ENCODE measurements at places on chromosomes 16 and 17.
A peak's percentile ranks its signal among the peaks of the same experiment; 100 is the strongest.

DNA sequence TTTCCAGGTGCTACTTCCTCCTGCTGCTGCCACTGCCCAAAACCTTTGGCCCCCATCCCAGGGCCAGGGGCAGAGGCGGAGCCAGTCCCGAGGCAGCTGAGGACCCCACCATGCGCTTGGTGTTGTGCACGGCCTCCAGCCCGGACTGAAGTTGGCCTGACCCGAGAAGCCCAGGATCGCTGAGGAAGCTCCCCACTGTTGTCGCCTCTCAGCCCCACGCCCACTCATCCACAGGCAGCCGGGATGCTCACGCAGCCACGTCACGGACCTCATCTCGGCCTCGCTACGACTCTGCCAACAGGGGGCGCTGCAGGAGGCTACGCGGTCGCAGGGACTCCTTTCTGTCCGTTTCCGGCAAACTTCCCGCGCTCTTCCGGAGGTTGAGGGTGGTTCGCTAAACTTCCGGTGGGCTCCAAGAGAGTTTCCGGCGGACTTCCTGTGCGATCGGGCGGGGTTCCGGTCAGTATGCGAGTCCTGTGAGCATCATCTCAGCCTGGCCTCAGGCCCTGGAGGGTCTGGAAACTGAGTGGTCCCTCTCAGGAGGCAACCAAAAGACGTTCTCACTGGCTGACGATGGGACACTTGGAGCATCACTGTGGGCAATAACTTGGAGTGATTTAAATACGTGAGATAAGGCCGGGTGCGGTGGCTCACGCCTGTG lies 12.4 kb downstream of the ZG16B start:
- DNase-seq, result no peak

GRCh38 chr16:13951611-13952010 lies 31.7 kb downstream of the ERCC4 start:
- DNase-seq, result no peak

DNA sequence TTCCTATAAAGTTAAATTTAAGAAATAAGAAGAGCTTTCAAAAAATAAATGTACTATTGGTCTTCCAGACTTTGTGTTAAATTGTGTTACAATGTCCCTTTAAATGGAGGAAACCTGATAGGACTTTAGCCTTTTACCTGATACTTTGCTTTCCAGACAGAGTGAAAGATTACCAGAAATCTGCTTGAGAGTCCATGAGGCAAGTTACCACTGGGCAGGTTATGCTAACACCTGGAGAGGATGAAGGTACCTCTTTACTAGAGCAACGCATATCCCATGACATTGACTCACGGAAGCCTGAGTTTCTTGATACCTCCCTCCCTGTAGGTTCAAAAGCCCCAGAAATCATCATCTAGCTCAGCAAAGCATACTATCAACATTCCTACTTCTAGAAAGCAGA lies 143.9 kb upstream of the C17orf78 start:
- DNase-seq, result no peak

- DNase-seq, result no peak
Measured at GRCh38 chr16:55043499-55043898, 112.8 kb downstream of the IRX5 start.

DNA sequence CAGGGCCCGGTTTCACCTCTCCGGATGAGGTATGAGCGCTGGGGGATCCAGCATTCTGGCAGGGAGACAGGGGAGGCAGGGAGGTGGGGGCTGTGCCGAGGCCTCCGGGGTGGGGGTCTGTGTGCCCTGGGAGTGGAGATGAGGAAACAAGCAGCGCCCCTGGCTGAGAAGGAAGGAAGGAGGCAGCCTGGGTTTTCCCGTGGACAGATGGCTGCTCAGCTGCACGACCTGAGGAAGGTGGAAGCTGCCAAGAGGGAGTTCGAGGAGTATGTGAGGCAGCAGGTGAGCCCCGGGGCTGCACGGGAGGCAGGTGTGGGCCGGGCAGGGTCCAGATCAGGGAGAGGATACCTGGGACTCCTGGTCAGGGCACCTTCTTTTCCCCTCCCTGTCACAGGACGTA lies 4.3 kb downstream of the RNF112 start:
- DNase-seq, result no peak

GRCh38 chr16:28318042-28318744 lies 25.9 kb downstream of the SBK1 start:
- DNase-seq, result no peak

DNA sequence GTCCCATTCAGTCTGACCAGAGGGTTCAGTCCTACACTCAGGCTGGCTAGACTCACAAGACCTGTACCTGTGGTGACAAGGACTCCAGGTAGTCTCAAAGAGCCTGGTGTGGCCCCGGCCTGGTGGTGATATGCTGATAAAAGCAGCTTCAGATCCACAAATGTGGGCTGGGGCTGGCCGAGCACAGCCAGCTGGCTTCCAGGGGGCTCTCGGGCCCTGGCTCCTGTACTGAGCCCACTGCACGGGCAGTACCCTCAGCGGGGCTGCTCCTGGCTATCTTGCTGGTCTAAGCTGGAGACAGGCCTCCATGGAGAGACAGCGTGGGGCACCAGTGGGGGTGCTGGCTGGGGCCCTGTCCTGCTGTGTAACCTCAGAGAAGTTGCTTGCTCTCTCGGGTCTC lies 4.3 kb downstream of the SMIM5 start:
- DNase-seq, result no peak

GRCh38 chr17:40556884-40557414 lies 8.3 kb downstream of the CCR7 start:
- DNase-seq, result peak; percentile 69

- peak; percentile 28 for DNase-seq
Measured at GRCh38 chr17:50146230-50146926, 4.1 kb downstream of the PPP1R9B start.

- no peak for DNase-seq
Measured at GRCh38 chr17:63040816-63041215, 74.8 kb downstream of the TANC2 start.

DNA sequence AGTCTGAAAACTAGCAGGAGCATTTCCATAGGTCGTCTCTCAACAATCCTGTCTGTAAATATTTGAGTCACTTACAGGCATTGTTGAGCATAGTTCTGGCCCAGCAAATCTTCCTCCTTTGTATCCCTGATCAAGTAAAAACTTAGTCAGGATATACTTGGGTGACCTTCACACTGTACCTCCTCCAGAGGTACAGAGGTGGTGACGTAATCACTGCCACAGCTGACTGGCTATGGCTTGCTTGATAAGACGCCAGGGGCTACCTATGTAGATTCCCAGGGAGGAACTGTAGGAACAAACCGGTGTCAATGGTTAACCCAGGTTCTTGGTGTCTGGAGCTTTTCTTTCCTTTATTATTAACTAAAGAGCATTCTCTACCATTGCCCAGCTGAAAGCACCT lies at the start of gene KCNJ16:
Gene KCNJ16 (plus strand): TSS at position 270 of the 400 bp plus-strand sequence. CDS start 56,863 bp downstream, outside the sequence.
- DNase-seq, result no peak

- no peak for DNase-seq
Measured at GRCh38 chr17:7572338-7572587, 7.2 kb upstream of the CD68 start.

GRCh38 chr17:81365601-81366585 lies 29.4 kb upstream of the BAHCC1 start:
- no peak for DNase-seq

GRCh38 chr16:90001761-90002503 lies 17.3 kb downstream of the DBNDD1 start:
- no peak for DNase-seq

DNA sequence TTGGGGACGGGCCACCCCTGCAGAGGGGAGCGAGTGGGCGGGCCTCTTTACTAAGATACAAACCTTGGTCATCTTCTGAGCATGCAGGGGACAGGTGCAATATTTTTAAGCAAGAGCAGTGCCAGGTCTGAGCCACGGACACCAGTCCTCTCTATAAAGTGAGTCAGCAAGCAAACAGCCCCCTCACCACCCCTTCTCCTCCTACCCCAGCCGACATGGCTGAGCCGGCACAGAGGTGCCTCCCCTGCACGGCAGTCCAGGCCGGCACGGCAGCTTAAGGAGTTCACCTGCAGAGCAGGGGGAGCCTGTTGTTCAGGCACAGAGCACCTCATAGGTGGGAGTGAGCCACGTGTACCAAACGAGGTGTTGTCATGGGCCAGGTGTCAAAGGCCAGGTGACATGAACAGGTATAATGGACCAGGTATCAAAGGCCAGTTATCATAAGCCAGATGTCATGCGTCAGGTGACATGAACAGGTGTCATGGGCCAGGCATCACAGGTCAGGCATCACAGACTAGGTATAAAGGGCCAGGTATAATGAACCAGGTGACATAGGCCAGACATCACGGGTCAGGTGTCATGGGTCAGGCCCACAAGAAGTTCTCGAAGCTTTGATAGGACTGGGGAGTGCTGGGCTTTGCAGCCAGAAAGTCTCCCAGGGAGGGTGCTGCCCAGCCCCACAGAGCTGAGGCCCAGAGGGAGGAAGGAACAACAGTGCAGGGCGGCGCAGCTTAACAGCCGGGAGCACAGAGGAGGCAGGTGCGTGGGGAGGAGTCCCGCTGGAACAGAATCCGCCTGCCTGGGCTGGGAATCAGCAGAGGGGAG lies 42.6 kb upstream of the ZNF469 start:
- DNase-seq, result no peak

- no peak for DNase-seq
Measured at GRCh38 chr17:27320222-27320560, 26.3 kb downstream of the WSB1 start.

GRCh38 chr17:17978481-17979424 lies 6.1 kb downstream of the DRC3 start:
- DNase-seq, result no peak

- no peak for DNase-seq
Measured at GRCh38 chr17:46046957-46047356, 47.9 kb downstream of the STH start.

DNA sequence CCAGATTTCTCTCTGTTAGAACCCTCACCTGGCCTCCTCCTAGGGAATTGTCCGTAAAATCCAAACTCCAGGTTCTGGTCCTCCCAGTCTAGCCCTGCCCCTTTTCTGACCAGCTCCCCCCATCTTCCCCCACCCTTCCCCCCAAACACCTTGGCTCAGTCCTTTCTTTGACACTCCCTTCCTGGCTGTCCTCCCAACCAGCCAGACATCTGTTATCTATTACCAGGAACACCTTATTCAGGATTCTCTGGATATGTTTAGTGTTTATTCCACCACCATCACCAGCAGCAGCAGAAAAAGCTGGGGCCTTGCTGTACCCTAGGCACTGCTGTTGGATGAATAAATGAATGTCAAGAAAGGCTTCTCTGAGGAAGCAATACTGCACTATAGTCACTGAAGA lies 4.0 kb upstream of the CMTM3 start:
- DNase-seq, result no peak

- no peak for DNase-seq
Measured at GRCh38 chr16:61547626-61548025, 488.6 kb downstream of the CDH8 start.

GRCh38 chr16:5042574-5043171 lies 8.9 kb upstream of the NAGPA start:
- peak; percentile 10 for DNase-seq

- DNase-seq, result no peak
Measured at GRCh38 chr17:33469421-33469820, 176.3 kb upstream of the ASIC2 start.

DNA sequence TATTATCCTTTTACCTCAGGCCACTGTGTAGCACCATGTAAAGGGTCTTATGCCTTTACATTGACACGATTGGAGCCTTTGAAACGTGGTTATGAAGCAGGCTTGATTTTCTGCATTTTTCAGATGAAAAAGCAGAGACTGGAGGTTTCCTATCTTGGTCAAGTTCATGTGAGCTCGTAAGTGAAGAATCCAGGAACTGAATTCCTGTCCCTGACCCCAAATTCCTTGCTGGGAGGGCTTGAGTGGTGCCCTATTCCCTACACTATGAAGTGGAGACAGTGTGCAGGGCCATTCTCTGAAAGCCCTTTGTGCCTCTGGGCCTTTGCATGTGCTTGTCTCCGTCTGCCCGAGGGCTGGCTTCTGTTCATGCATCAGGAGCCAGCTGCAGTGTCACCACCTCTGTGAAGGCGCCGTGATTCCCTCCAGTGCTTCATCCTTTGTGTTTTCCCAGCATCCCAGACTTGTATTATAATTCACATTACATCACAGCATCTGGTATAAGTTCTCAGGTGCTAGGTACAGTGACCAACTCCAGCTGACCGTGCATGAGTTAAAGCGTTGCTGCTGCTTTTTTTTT lies 181.1 kb downstream of the SNX29 start:
- no peak for DNase-seq

- DNase-seq, result no peak
Measured at GRCh38 chr17:76039121-76039520, 12.0 kb upstream of the EVPL start.

GRCh38 chr17:1931844-1932579 lies 93.1 kb downstream of the RTN4RL1 start:
- peak; percentile 73 for DNase-seq

DNA sequence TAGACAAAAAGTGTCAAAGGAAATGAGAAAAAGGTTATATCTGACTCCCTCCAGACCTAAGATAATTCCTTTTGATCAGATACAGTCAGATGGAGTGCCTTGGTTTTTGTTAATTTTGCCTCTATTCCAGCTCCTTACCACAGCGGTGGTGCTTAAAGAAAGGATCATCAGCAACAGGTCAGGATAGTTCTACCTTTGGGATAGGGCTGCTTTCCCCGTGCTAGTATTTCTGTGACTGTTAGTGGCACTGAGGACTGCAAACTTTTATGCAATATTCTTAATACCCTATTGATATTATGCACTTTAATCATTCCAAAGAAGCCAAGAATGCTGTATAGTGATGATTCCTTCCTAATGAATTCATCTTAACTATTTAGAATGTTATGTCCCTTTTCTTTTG lies 24.5 kb downstream of the NQO1 start:
- no peak for DNase-seq

DNA sequence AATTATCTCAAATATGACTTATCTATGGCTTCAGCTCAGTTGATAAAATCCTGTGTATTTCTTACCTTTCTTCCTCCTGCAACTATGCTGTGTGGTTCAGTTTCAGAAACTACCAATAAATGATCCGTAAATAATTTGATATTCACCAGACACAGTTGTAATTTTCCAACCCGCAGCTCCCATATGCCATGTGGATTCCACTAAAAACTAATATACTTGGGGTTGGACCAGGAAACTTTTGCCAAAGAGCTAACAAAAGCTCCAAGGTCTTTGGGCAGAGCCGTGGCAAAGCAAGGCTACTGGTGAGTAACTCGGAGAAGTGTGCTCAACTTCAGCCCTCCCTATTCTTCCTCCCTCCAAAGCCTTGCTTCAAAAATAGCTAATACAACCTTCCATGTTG lies 2.3 kb upstream of the CHST6 start:
- DNase-seq, result no peak

- no peak for DNase-seq
Measured at GRCh38 chr17:69523244-69523861, 108.9 kb downstream of the MAP2K6 start.
